ENCODE measurements at places on chromosomes 3 and 15. TPM values are rescaled to one million over a fixed set of nuclear protein-coding genes. Genes with fewer than 3 reads are reported as not detected.

DNA sequence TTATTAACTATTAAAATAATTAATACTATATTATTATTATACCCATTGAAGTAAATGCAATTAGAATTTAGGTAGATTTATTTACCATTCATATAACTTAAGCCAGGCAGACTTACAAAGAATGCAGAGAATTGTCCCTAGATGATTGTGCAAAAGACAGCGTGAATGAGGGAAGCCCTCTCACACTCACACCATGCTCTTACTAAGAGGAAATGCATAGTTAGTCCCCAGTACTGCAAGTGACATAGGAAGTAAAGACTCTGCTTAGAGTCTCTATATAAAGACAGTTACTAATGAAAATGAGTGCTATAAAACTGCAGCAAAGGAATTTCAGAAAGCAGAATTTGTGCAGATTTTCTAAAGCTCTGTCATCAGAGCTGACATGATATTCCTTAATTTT, 270.4 kb downstream of the ZBBX start:
- DNase-seq = no peak

Gene RSRC1
- 19.9 TPM for total RNA-seq

DNA sequence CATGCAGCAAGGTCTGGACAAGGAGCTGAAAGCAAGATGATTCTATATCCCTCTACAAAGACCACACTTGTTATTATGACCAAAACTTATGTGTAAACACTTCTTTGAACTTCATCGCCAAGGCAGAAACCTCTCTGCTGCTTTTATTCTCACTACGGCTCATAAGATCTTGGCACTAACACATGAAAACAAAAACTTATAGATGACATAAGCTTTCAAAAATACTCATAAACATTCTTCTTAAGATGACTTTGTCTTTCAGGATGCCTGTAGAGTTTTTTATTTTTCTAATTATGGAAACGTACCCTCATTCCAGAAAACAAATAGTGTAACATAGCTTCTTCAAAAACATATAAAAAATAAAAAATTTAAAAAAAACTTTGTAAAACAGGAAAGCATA, 12.5 kb upstream of the C15orf61 start:
- no peak for DNase-seq

GRCh38 chr3:120846073-120846472, 61.9 kb upstream of the STXBP5L start:
- DNase-seq = no peak

DNA sequence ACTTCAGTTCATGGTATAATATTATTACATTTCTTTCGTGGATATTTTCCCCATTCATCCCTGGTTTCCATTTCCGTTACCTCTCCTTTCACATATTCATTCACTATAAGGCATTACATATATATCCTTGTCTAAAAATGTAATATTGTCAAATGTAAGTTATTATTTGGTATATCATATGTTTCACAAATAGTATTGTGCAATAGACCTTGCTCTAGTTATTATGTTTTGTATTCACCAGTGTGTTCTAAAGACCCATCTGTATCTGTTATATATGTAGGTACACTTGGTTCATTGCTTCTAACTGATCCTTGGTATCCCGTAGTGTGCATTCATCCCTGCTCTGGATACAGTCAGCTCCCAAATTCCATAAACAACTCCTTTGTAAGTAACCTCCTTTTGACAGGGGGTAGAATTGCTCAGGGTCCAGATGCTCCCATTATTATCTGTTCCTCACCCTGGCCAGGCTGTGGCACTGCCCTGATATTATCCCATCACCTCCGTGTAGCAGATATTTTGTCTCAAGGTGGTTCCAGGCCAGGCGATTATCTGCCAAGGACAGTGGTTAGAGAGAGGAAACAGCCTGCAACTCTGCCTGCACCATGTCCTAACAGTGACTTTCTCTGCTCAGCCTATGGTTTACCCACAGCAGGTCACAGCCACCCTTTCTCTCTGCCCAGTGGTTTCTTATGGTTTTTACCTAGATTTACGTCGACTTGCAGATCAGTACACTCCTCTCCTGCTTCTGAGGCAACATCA, 29.2 kb downstream of the PAQR9 start:
- no peak for DNase-seq

Measured in pancreas (tissue), 10 donors.